Endodermal cell (in vitro differentiated cells): ENCODE measurements at places on chromosomes 6 and 20.

DNA sequence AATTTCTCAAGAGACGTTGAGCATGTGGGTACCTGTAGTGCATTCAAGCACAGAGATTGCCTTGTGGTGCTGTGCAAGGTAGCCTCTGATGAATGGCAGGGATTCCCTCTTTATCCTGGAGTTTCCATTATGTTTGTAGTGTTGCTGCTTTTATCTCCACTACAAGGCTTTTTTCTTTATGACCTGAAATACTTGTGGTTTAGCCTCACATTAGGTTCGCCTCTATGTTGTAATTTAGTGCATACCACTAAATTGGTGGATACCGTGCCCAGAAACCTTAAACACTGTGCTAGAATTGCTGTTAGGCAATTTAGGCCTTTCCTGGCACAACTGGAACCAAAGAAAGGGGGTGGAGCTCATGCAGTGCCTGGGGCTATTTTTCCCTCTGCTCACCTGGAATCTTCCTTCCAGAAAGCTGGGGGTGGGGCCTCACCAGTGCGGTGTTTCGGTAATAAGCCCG lies 76.8 kb downstream of the NCOA7 start:
- peak; percentile 66 for DNase-seq

DNA sequence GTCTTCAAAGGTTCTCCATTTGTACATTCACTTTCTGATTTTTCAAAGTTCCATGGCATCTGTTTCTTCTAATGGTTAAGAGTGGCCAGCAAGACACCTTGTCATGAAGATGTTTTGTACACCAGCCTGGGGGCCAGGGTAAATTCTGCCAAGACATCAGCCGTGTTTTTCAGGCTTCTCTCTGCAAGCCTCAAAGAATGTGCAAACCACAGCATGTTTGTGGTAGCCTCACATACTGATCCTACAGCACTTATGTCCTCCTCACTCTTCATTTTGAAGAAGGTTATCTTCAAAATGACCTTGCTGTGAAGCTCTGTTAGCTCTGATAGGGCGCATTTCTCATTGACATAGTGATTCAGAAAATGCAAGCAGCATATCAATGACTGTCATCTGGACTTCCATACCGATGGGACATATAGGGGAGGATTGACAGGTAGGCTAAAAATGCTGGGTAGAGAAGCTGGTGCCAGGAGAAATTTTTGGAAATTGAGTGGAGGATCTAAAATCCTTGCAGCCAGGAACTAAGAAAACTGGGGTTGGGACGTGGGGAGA lies 59.3 kb upstream of the SPTLC3 start:
- DNase-seq, result no peak

DNA sequence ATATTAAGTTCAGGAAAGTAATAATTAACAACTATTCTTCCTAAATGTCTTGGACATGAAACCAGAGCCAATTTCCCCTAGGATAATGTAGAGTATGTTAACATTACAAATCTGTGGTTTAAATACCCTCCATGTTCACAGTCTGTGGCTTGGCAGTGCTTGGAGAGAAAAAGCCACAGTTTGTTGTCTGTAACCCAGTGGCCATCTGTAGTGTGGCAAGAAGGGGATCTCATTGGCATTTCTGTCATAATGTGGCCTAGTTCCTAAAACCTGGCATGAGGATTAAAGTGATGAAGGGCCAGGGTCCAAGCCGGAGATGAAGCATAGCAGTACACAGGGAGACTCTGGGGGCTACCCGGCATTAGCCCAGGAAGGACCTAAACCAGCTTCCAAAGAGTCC lies 31.2 kb downstream of the SYNE1 start:
- DNase-seq, result no peak

- no peak for DNase-seq
Observed at GRCh38 chr6:157203312-157203744, 120.0 kb downstream of the TMEM242 start.

DNA sequence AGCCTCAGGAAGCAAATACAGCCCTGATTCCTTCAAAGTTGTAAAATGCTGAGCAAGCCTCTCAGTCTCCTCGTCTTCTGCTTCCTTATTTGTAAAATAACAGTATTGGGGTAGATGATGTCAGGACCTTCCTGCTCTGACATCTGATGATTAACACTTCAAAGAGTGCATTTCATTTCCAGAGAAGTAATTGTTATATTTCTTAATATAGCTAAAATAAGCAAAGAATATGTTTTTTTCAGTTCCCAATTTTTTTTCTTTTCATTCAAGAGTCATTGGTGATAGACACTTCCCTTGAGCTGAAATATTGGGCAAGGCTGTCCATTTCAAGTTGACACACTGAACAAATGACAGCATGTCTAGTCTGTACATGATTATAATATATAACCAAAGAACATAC lies 53.4 kb downstream of the SLX4IP start:
- no peak for DNase-seq

DNA sequence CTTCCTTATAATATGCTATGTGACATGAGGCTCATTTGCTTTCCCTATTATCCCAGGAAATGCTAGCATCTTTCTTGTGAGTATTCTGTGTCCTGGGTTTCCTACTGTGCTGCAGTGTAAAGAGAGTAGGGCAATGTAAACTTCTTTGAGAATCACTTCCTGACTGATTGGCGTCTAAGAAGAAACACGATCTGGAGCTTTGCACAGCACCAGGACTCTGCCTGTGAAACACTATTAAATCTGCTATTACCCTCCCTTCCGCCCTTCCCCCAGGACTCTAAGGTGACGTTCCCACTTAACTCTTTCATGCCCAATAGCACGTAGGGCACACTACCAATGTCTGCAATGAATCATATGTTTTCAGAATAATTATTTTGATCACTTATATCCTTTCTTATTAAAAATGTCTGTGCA lies 607.3 kb upstream of the CITED2 start:
- peak; percentile 59 for DNase-seq

DNA sequence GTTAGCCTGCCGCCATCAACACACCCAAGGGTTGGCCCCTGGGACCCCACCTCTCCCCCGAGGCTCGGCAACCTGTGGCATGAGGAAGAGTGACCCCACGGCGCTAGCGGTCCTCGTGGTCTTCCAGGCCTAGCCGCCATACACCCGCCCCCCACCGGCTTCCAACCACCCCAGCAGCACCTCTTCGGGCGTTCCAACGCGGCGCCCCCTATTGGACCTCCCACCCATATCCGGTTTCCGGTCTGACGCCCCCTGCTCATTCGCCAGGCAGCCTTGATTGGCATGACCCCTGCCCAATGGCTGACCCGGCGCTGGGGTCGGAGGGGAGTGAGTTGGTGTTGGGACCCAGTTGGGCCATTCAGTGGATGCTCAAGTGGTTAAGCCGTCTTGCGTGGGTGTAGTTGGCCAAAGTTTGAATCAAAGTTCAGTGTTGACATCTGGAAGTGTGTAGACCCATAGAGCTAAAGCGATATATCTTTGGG lies at the start of gene GNAS-AS1:
GNAS-AS1 (minus strand) TSS at position 210 of the 482 bp plus-strand sequence.
- peak; percentile 97 for DNase-seq

DNA sequence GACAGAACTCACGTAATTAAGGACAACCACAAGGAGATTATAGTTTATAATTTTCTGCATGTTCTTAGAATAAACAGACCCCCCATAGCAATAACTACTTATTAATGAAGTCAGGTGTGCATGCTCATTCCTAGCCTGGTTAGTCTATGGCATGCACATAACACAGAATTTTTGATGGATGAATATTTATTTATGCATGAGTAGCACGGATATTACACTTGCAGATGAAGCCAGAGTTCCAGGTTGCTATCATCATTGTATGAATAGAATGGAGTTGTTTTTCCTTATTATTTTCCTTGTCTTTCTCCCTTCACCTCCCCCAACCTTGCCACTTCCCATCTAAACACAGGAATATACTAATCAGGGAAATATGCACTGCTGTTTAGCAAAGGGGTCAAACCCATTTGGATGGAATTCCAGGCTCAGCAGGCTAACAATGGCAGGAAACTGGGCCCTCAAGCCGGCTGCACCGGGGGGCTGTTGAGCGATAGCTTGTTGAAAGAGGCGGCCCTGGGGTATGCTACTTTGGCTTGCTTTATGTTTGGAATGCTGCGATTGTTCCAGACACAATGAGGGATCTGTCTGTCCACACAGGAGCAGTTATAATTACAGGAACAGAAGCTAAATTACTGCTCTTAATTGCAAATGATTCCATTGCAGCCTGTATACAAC lies 112.6 kb downstream of the TMEM170B start:
- DNase-seq, result peak; percentile 91

- no peak for DNase-seq
Observed at GRCh38 chr6:21846541-21847451, 253.2 kb downstream of the SOX4 start.

- peak; percentile 41 for DNase-seq
Observed at GRCh38 chr20:50304501-50304856, 113.8 kb downstream of the CEBPB start.

DNA sequence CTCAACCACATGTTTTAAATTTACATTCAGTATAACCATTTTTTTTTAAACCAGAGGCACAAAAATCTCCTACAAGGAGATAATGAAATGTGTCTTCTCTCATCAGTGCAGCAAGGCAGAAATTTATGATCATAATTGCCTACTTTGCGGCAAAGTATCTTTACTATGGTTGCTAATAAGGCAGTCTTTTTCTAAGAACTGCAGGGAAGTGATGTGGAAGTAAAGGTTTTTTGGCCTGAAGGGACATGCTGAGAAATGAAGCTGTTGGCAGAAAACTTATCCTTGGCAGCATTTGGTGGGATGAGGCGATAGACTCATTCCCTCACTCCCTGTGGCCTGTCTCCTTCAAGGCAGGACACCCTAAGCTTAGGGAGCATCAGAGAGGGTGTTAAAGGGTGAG lies 48.7 kb downstream of the SCGN start:
- no peak for DNase-seq

DNA sequence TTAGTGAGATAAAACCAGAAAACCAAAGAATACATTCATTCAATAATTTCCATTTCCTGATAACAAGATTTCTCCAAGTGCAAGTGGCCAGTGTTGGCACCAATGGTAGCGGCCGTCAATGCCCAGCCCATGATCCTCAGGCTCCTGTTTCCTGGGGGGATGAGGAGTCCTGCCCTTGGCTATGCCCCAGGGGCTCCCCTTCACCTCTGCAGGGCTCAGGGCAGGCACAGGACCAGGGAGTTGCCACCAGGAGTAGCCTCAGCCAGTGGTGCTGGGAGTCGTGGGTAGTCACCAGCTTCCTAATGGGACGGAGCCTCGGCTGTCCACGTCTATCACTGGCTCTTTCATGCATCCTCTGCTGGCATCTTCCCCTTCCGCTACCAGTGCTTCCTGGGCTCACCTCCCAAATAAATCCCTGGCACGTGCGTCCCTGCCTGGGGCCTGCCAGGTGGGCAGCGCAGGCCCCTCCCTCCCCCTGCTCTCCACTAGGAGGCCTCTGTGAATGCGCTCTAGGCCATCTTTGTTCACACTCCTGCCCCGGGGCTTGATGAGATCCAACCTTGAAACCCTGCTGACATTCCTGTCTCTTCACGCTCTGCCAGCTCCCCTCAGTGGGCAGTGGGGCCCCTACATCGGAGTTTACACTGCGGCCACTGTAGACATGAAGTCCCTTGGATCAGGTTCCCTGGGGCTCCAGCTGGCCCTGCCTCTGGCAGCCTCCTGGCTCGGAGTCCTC lies 215.7 kb downstream of the SYNDIG1 start:
- DNase-seq, result peak; percentile 59

GRCh38 chr6:56555438-56555872 lies 87.2 kb downstream of the DST start:
- no peak for DNase-seq

DNA sequence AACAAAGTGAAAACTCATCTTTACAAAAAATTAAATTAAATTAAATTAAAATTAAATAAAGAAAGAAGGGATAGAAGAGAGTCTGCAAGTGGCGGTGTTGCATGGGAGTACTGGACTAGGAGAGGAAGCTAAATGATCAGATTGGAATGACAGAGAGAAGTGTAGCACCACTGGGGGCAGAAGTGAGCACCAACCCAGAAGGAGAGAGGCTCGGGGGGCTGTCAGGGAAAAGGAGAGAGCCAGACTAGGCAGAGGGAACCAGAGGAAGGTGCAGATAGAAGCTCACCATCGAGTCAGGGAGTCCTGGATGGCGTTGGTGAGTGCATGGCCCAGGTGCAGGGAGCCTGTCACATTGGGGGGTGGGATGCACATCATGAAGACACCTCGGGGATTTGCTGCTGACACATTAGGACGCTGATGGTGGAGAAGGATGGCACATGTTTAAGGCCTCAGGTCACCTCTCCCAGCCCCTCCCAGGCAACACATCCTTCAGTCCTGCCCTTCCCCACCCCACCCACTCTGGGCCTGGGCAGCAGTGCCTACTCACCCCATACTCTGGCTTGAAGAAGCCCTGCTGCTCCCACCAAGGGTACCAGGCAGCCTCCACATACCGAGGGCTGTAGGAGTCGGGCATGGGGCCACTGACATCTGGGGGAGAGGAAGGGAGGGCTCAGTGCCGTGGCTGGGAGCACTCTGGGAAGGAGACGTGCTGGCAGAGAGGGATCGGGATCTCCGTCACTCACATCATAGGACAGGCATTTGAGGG lies 4.0 kb downstream of the VARS1 start:
- DNase-seq, result peak; percentile 91

GRCh38 chr20:53828088-53828681 lies 234.5 kb upstream of the ZNF217 start:
- DNase-seq, result no peak

DNA sequence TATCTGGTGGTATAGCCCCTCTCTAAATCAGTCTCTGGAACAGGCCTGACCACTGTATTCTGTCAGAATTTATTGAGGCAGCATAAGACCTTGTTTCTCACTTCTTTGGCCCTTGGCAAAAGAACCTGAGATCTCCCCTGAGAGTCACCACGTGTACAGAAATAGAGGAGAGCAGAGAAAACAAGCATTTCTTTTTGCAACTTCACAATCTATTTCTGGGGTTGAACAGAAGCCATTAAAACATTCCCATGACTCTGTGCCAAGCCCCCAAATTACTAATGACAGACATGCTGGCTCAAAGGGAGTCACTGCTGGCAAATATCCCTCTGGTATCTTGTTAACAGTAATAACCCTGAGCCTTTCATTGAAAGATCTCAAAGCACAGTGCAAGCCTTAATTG lies 395.3 kb downstream of the MAFB start:
- no peak for DNase-seq

DNA sequence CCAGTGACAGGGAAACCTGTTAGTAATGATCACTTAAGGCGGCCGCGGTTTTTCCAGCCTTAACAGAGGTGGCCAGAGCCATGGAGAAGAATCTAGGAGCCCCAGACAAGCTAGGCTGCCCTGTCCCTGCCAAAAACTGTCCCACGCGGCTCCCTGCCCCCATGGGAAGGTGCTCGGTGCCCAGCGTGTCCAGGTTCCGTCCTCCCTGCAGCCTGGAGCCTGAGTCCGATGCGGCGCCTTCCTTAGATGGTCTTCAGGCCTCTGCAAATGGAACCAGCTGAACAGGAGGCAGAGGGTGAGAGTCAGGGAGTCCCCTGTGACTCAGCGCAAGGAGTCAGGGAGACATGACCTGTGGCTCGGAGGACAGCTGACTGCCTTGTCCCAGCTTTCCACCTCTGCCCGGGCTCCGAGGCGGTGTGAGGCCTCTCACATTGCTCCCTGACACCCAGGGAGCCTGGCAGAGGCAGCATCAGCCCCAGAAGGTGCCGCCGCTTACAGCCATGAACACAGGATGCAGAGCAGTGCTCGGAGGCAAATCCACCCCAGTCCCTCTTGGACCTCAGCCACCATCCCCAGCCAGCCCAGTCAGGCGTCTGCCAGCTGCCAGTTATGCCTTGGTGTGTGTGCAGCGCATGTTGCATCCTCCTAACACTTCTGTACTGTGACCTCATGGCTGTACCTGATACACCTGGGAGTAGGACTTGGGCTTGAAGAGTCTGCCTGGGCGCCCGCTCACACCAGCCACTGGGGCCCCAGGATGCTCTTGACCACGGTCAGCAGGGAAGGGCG lies 377.7 kb downstream of the CDH4 start:
- DNase-seq, result no peak

GRCh38 chr6:46320505-46320904 lies 149.7 kb upstream of the ENPP5 start:
- DNase-seq, result no peak
